Activated CD8-positive, alpha-beta T cell treated with anti-CD3 and anti-CD28 coated beads for 36 hours (primary cell): ENCODE measurements at places on chromosomes 12 and 14. TPM values are rescaled to one million over a fixed set of nuclear protein-coding genes. Genes with fewer than 3 reads are reported as not detected.
A peak's percentile ranks its signal among the peaks of the same experiment; 100 is the strongest.

GRCh38 chr12:122688291-122688690 lies 14.9 kb downstream of the HCAR2 start:
- no peaks in the 10 kb centered on the region for H3K36me3 ChIP-seq
- H3K27me3 ChIP-seq: no peaks in the 10 kb centered on the region
- H3K4me3 ChIP-seq: no peak overlapping the region

DNA sequence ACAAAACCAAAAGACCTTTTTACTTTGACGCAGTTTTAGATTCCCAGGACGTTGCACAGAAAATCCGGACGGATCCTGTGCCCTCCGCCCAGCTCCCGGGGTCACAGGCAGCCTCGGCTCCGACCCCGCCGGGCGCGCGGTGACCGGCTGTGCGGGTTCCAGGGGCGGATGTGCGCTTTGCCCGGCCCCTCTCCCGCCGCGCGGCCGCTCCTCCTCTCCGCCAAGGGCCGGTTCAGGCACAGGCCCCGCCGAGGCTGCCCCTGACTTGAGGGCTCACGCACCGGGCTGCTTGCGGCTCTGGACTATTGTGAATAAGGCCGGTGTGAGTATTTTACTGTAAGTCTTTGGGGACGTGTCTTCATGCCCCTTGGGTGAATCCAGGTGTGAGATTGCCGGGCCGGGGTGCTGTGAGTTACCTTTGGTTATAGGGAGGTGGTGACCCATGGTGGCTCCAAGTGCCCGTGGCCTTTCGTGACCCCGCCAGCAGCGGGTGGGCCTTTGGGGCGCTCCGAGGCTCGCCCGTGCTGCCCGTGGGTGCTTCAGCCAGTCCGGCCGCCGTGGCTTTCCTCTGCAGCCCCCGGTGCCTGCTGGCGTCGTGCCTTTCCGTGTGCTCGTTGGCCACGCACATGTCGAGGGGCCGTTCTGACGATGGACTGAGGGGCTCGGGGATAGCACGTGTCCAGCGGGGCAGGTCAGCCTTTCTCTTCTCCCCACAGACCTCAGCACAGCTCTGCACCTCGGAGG lies 45.9 kb downstream of the NOC4L start:
- peaks cover 7% of the 10 kb centered on the region for H3K36me3 ChIP-seq
- peak overlapping the region; percentile 83 for H3K27ac ChIP-seq
- peaks cover 27% of the 10 kb centered on the region for H3K4me1 ChIP-seq
- peak; percentile 18 for DNase-seq
- peak overlapping the region; percentile 85 for H3K4me3 ChIP-seq

- no peak overlapping the region for H3K27ac ChIP-seq
- no peaks in the 10 kb centered on the region for H3K4me1 ChIP-seq
- H3K4me3 ChIP-seq: no peak overlapping the region
These were observed 24.0 kb downstream of the FGF6 start for GRCh38 chr12:4421590-4422031.

GRCh38 chr12:50162230-50162629 lies 4.9 kb downstream of the CERS5 start:
- no peak overlapping the region for H3K4me3 ChIP-seq
- peak overlapping the region; percentile 13 for H3K27ac ChIP-seq
- peaks cover 39% of the 10 kb centered on the region for H3K4me1 ChIP-seq
- H3K36me3 ChIP-seq: peaks cover 20% of the 10 kb centered on the region

DNA sequence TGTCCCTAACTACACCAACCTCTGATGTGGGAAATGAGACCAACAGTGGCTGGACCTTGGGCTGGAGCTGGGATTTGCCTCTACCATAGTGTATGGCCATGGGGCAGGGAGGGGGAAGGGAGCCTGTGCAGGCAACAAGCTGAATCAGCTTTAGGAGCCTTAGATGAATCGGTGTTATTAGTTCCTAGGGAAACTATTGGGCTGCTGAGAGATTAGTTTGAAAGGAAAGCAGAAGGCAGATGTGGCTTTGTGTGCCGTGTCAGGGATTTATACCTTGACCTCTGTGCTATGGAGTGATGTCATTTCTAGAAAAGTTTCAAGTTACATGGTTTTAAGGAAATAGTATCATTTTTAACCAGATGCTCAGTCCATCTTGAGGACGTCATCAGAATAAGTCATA lies 19.5 kb upstream of the GAS2L3 start:
- no peak overlapping the region for H3K27ac ChIP-seq
- H3K27me3 ChIP-seq: peaks cover 4% of the 10 kb centered on the region
- H3K4me1 ChIP-seq: no peaks in the 10 kb centered on the region
- no peak overlapping the region for H3K4me3 ChIP-seq

DNA sequence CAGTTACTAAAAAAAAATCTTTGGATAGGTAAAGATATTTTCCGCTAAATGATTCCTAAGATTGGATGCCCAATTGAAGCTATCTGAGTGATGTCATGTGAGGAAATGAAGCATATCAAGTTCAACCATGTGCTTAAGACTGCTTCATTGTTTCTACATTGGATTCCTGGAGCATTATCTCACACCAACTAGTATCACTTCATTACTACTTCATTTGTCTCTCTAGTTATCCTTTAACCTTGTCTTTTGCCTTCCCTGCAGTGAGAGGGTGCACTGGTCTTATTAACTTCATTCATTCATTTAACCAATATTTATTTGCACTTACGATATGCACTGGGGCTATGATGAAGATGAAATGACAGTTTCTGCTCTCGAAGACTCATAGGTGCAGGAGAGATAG lies 198.1 kb downstream of the SLC38A4 start:
- H3K4me1 ChIP-seq: peaks cover 2% of the 10 kb centered on the region
- no peak for DNase-seq
- no peak overlapping the region for H3K4me3 ChIP-seq
- no peaks in the 10 kb centered on the region for H3K36me3 ChIP-seq
- no peaks in the 10 kb centered on the region for H3K27me3 ChIP-seq

DNA sequence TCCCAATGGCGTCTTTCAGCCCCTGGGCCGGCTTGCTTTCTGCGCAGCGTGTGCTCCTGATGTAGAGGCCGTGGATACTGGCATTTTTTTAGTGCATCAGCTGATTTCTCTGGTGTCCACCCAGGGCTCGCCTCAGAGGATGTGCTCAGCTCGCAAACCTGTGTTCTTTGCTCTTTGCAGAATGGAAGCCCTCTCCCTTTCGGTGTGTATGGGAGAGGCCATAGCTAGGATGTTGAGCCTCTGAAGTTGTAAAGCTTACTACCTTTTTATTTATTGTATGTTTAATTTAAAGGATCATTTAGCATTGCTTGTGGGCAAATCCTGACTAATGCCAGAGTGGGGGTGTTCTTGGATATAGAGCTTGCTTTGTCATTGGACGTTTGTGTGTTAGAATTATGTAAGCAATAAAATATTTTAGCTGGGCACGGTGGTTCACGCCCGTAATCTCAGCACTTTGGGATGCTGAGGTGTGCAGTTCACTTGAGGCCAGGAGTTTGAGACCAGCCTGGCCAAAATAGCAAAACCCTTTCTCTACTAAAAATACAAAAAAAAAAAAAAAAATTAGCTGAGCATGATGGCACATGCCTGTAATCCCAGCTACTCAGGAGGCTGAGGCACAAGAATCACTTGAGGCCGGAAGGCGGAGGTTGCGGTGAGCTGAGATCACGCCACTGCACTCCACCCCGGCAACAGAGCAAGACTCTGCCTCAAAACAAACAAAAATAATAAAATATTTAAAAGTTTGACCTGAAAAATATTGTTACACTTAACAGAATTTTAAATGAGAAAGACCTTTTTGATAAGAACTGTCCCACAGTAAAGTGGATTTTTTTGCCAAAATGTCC lies 52.6 kb upstream of the MMP17 start:
- H3K36me3 ChIP-seq: peaks cover 58% of the 10 kb centered on the region
- no peak overlapping the region for H3K4me3 ChIP-seq
- DNase-seq: no peak
- no peaks in the 10 kb centered on the region for H3K27me3 ChIP-seq
- peak overlapping the region; percentile 75 for H3K27ac ChIP-seq

GRCh38 chr12:4251216-4251891 lies 22.2 kb upstream of the CCND2 start:
- H3K4me1 ChIP-seq: peaks cover 21% of the 10 kb centered on the region
- H3K27ac ChIP-seq: peak overlapping the region; percentile 68
- peak overlapping the region; percentile 15 for H3K4me3 ChIP-seq
- no peaks in the 10 kb centered on the region for H3K36me3 ChIP-seq
- H3K27me3 ChIP-seq: peaks cover 4% of the 10 kb centered on the region
- peak; percentile 66 for DNase-seq

GRCh38 chr14:87745507-87746118 lies 247.4 kb downstream of the GALC start:
- no peak overlapping the region for H3K4me3 ChIP-seq
- peak; percentile 35 for DNase-seq
- H3K4me1 ChIP-seq: no peaks in the 10 kb centered on the region
- H3K27me3 ChIP-seq: peaks cover 8% of the 10 kb centered on the region

OR6C65 gene
- total RNA-seq: not detected

SLCO1B1 gene
- not detected for total RNA-seq

SLCO1C1 gene
- total RNA-seq: not detected

LMNTD1 gene
- total RNA-seq: not detected

HOXC5 gene
- total RNA-seq: not detected

AMDHD1 gene
- 1.1 TPM for total RNA-seq
